ENCODE measurements at places on chromosomes 3 and 15. TPM values are rescaled to one million over a fixed set of nuclear protein-coding genes. Genes with fewer than 3 reads are reported as not detected.

The ZCWPW2 gene
- 1.1 TPM for total RNA-seq

The DAZL gene
- total RNA-seq = not detected

The CCDC12 gene
- total RNA-seq = 52.2 TPM

The GCHFR gene
- total RNA-seq = 7.9 TPM

The GABRA5 gene
- 2.4 TPM for total RNA-seq

The SLITRK3 gene
- 12.7 TPM for total RNA-seq

The MAP6D1 gene
- 4.4 TPM for total RNA-seq

The MYEF2 gene
- 57.1 TPM for total RNA-seq

The CLN6 gene
- 14.9 TPM for total RNA-seq

The FHIT gene
- total RNA-seq = 5.0 TPM

The DNAH12 gene
- total RNA-seq = 0.27 TPM

The GABRB3 gene
- 4.3 TPM for total RNA-seq

The CCDC13 gene
- total RNA-seq = 2.8 TPM

The MOBP gene
- total RNA-seq = 0.08 TPM

The DUOXA2 gene
- 0.62 TPM for total RNA-seq

The ABI3BP gene
- total RNA-seq = 91.1 TPM

The TTLL13 gene
- not detected for total RNA-seq

The RHCG gene
- total RNA-seq = 140 TPM

All from gastroesophageal sphincter (tissue), 4 donors.